Stimulated activated CD8-positive, alpha-beta memory T cell treated with anti-CD3 and anti-CD28 coated beads, Interleukin-4, amount 100 ng/mL, for 1 hour (primary cell): ENCODE measurements at places on chromosomes 16 and 17.
A peak's percentile ranks its signal among the peaks of the same experiment; 100 is the strongest.

GRCh38 chr16:28213396-28213795 is 1.6 kb upstream of the XPO6 start:
- DNase-seq: no peak

DNA sequence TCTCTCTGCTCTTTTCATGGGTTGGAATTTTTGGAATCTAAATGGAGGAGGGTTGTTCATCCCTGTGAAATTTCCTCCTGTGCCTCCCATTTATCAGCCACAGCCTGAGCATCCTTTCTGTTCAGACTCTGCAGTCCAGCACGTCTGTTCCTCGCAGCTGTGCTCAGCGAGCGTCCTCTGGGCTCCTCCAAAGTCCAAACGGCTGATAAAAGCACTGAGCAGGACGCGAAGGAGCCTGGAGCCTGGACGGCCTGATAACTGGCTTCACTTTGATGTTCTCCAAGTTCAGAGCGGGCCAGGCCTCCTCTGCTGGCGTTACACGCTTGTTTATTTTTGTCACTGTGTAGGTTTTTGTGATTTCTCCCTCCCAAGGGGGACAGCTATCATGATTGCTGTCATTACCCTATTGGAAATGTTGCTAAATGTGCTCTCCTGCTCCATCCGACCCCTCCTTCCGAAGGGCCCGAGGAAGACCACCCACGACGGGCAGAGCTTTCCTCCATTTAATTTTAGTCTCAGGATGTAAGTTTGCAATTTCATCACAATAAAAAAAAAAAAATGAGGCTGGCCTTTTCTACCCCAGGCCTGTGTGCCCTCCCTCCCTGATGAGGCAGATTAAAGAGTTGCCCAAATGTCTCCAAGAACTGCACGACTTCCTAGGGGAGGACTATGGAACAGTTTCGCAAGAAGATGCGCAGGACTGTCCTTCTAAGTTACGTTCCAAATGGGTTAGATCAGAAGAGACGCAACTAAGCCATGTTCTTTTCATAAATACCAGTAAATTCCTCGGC is 290.5 kb upstream of the FOXF1 start:
- DNase-seq: no peak

DNA sequence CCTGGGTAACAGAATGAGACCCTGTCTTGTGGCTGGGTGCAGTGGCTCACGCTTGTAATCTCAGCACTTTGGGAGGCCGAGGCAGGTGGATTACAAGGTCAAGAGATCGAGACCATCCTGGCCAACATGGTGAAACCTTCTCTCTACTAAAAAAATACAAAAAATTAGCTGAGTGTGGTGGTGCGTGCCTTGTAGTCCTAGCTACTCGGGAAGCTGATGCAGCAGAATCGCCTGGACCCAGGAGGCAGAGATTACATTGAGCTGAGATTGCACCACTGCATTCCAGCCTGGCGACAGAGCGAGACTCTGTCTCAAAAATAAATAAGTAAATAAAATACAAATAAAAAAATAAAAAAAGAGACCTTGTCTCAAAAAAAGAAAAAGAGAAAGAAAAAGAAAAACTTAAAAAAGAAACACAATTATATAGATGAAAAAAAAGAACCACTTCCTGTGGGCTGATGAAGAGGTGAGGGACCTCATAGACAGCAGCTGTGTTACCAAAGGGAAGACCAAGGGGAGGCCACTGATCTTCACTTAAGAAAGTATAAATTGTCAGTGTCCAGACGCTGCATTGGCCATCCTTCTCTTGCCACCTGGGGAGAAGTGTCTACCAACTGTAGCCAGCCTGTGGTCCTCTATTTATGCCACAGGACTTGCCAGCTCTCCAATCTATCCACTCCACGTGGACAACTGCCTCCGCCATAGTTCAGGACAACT is 24.4 kb upstream of the SMG1 start:
- DNase-seq: no peak

DNA sequence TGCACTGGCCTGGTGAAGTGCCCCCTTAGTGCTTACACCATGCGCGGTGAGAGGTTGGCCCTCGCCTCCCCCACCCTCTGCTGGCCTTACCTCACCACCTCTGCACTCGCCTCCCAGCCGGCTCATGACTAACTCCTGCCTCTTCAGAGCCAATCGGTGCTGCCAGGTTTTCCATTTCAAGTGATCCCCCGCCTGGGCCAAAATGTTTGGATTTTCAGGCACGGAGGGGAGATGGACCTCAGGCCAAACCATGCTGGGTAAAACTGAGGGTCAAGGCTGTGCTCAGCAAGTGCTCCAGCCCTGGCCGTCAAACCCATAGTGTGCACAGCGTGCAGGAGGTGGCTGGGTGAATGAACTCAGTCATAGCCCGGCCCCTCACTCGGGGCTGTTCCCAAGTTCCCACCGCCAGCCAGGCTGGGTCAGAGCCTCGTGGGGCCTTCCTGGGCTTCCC is 175.4 kb downstream of the SEC14L1 start:
- DNase-seq: no peak

- DNase-seq: peak; percentile 37
Observed at GRCh38 chr17:32486111-32486700, 587 bp upstream of the CDK5R1 start.

DNA sequence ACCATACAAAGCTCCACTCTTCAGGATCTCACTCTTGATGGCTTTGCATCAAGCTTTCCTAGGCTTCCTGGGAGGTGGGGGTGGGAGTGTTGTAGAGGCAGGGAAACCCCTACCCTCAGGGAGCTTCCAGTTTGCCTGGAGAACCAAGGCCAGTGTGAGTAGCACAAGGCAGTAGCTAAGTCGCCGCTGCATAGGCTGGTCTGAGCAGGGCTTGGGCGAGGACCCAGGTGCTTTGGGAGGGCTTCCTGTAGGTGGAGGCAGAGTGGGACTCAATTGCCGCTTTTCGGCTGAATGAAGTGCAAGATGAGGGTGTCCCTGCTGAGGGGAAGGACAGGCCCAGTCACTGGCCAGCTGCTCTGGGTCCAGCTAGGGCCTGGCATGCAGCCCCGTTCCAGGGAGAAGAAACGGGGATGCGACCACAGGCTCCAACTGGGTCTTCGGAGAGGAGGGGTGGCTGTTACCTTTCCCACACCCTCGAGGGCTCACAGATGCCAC is 3.9 kb downstream of the CD79B start:
- DNase-seq: no peak

GRCh38 chr16:85025781-85026653 is 1.6 kb upstream of the KIAA0513 start:
- no peak for DNase-seq

DNA sequence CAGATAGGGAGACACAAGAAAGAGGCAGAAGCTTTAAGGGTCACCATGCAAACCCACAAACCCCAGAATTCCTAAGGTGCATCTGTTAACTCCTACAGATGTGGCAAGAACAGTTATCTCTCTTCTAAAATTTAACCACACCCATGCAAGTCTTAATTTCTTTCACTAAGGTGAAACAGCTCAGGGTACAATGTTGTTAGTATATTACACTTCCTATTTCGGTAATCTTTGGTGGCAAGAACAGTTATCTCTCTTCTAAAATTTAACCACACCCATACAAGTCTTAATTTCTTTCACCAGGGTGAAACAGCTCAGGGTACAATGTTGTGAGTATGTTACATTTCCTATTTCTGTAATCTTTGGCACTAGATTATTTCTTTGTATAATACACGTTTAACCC is 6.6 kb downstream of the CCL23 start:
- no peak for DNase-seq

- DNase-seq: no peak
Observed at GRCh38 chr17:7834542-7834956, 532 bp downstream of the KDM6B start.

GRCh38 chr16:77581706-77582105 is 140.6 kb upstream of the NUDT7 start:
- no peak for DNase-seq

DNA sequence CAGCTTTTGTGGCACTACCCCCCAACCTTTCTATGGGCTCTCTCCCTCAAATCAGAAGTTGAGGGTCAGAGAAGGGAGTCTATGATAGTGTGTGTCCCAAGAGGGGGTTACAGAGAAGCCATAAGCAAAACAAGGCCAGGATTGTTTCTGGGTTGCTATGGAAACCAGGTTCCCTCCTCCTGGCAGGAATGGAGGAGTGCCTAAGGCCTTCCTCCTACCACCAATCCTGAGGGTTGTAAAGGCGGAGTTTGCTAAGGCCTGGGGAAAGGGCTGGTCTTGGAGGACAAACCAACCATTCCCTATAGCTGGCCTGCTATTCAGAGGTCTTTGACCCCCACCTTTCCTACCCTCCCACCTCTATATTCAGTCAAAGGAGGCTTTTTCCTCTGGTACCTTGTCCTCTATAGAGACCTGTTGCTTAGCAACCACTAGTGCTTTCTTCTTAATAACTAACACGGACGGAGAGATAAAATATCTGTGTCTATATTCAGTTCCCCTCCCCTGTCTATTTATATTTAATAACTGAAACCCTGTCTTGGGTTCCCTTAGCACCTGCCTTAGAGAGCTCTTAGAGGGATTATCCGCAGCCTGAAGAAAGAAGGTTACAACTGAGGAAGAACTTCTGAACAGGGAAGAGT is 43.4 kb downstream of the NEUROD2 start:
- no peak for DNase-seq

- no peak for DNase-seq
Observed at GRCh38 chr16:88359008-88359407, 23.8 kb upstream of the ZNF469 start.

DNA sequence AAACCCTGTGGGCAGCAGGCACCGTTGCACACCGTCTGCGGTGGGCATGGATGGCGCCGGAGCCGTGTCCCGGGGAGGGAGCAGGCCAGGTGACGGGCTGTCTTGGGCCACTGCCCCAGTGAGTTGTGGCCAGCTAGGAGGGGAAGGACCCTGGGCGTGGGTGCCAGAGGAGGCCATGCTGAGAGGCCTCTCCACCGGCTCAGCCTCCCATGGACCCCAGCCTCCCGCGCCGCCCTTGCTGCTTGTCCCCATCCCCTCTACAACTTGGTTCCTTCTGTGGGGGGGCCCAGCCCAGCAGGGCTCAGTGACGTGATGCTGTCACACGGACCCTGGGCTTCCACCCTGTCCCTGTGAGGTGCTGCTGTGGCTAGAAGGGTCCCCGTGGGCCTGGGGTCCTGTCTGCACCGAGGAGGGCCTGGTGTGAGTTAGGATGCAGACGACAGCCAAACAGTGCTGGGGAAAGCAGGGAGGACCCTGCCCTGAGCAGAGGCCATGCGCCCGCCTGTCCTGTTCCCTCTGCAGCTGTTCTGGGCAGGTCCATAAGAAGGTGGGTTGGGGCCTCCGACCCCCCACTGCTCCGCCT is 11.3 kb downstream of the UBE2I start:
- no peak for DNase-seq

- no peak for DNase-seq
Observed at GRCh38 chr16:1338855-1339675, 5.6 kb downstream of the BAIAP3 start.

- DNase-seq: no peak
Observed at GRCh38 chr17:40291281-40291664, 3.6 kb downstream of the CDC6 start.

DNA sequence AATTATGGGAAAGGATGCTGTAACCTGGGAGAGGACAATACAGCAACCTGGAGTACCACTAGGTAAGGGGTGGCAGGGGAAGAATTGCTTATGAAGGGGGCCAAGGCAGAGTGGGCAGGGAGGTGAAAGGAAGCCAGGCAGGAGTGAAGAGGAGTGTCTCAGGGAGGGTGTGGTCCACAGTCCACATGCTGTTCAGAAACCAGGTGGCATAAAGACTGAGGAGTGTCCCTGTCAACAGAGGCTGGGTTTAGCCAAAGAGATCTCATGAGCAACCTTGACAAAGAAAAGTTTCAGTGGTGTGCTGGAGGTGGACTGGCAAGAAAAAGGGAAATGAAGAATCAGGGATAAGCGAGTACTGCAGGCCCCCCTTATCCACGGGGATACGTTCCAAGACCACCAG is 88.4 kb downstream of the SPACA3 start:
- DNase-seq: no peak

GRCh38 chr16:29688172-29688571 is 9.2 kb downstream of the QPRT start:
- DNase-seq: no peak

DNA sequence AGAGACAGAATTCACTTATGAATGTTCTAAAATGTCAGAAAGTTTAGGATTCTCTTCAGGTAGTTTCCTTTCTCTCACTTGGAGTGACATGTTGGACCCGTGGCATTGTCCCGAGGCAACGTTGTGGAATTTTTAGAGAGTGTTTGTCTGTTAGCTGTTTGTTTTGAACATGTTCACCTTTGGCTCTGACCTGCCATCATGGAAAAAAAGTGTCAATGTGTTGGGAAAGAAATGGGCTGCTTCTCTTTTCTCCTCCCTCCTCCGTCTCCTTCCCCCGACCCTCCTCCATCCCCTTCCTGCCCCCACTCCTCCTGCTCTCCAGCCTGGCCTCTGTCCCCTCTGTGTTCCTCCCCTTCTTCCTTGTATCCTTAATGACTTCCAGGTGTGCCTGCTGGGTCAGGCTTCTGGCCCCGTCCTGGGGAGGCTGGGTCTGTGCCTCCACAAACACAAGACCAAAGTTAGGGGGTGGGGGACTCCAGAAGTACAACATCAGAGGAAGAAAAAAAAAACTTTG is 463.1 kb downstream of the MAF start:
- no peak for DNase-seq

- no peak for DNase-seq
Observed at GRCh38 chr17:31789707-31790505, 69.1 kb downstream of the COPRS start.

DNA sequence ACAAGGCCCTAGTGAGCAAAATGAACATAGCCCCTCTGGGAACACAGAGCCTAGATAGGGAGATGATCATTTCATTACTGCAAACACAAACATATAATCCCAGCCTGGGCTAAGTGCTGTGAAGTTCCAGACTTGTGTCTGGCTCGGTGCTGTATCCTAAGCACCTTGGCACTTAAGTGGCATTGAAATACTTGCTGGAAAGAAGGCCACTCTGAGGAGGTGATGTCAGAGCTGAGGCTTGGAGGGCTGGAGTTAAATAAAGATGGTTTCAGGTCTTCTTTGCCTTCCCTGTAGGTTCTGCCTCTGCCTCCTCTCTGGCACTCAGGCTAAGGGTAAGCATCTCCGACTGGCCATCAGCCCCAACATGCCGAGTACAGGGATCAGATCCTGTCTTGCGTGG is 2.4 kb upstream of the CACNA1G start:
- DNase-seq: no peak

DNA sequence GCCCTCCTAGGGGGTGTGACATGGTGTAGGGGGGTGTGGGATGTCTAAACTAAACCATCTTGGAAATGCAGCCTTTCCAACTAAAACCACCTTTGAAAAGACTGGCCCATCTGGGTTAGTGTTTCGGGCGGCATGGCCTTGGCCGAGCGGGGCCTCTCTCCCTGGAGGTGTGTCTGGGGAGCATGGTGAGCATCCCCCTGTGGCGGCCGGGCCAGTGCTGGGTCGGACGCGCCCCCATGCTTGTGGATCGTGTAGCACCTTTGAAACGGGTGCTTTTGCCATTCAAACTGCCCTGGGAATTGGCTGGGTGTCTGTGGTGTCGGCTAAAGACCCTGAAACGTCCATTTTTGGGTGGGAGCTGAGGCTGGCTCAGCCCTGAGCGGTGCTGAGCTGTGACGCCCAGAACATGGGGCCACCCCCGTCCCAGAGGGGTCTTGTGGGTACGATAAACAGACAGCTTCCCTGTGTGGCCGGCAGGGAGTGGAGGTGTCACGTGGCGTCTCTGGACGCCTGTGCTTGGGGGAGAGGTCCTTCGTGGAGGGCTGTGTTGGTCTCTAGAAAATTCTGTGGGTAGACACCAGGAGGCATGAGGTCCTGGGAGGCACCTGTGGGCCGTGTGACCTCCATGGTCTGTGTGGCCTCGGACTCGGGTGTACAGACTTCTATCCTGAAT is 6.3 kb downstream of the METRNL start:
- no peak for DNase-seq

GRCh38 chr17:43024407-43025289 is at the start of gene RND2:
Gene RND2, plus strand, starts transcription at chr17:43025231. Its CDS starts 117 bp downstream, at chr17:43025348.
- DNase-seq: peak; percentile 41
